ENCODE measurements at places on chromosomes 2 and 18.
A peak's percentile ranks its signal among the peaks of the same experiment; 100 is the strongest.

DNA sequence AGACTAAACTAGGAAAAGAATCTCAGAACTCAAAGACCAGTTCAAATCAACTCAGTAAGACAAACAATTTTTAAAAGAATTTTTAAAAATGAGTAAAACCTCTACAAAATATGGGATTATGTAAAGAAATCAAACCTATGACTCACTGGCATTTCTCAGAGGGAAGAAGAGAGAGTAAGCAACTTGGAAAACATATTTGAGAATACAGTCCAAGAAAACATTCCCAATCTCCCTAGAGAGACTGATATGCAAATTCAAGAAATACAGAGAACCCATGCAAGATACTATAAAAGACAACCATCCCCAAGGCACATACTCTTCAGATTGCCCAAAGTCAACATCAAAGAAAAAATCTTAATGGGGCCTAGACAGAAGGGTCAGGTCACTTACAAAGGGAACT lies 162.7 kb downstream of the WDPCP start:
- no peak for DNase-seq

- DNase-seq = no peak
Observed at GRCh38 chr2:115219296-115219695, 776.9 kb downstream of the DPP10 start.

GRCh38 chr2:239000089-239000488 lies 152.2 kb downstream of the TWIST2 start:
- no peak for DNase-seq

DNA sequence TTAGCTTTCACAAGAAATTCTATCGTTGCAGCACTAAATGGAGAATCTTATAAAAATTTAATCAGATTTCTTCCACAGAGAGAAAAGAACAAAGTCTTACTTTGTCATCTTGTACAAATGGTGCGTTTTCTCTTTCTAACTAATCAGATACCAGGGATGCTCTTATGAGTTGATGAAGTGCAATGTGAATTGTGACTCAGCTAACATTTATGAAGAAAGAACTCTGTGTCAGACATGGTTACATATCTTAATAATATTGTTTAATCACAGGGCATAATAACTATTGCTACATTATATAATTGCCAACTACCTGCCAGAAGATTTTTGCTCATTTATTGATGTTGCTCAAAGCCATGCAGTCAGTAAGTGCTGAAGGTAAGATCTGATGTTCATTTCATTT lies 465.0 kb downstream of the CCDC85A start:
- DNase-seq = no peak

DNA sequence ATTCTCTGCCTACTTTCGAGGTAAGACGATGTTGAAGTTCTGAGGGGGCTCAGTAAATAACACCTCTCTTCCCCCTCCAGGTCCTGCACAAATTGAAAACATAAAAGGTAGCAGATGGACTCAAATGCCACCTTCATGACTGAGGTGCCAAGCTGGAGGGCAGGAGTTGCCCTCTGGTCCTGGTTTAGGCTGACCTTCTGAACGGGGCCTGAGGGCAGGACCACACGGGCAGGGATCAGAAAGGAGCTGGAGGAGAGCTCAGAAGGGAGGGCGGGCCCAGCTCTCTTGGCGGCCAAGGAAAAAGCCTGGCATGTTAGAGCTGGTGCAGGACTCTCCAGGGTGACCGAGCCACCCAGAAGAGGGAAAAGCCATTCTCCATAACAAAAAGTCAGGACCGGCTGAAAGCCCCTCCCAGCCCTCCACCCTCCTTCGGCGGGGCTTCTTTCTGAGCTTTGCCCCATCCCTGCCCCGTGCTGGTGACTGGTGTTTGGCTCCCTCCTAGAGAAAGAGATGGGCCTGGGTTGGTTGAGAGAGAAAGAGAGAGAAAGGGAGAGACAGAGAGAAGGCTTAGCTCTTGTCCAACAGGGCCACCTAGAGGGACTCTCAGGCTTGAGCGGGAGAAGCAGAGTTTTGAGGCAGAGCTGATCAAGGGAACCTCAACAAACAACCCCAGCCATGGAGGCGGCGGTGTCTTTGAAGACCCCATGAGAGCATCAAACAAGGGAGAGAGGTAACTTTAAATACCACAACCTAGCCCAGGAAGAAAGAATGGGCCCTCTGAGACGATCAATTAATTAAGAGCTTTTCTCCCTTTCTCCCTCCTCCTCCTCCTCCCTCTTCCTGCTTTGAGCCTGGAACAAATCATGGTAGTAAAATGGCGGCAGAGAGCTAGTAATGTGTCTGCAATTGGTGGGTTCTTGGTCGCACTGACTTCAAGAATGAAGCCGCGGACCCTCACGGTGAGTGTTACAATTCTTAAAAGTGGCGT lies 50.8 kb downstream of the WIPF1 start:
- DNase-seq = peak; percentile 4

- peak; percentile 91 for DNase-seq
Observed at GRCh38 chr2:27960237-27960912, 69.8 kb downstream of the BABAM2 start.

DNA sequence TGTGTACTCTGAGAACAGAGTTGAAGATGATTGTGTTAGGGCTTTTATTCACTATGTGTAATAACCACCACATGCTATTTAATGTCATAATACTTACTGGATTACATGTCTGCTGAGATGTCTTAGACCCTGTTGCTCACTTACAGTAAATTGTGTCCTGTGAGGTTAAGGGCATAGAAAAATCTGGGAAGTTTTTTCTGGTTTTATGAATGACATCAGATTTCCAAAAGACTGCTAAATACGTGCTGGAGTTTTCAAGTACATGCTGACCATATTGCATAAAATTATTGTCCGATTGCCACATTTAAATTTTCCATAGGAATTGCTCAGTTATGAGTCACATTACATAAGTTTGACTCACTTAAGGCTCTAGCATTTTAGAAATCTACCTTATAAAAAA lies 96.7 kb upstream of the COL5A2 start:
- DNase-seq = peak; percentile 63

- DNase-seq = no peak
Observed at GRCh38 chr2:14587119-14587518, 45.4 kb upstream of the LRATD1 start.

GRCh38 chr2:207015901-207016300 lies 76.6 kb downstream of the CPO start:
- DNase-seq = no peak

- no peak for DNase-seq
Observed at GRCh38 chr2:47719099-47719498, 63.8 kb upstream of the MSH6 start.

DNA sequence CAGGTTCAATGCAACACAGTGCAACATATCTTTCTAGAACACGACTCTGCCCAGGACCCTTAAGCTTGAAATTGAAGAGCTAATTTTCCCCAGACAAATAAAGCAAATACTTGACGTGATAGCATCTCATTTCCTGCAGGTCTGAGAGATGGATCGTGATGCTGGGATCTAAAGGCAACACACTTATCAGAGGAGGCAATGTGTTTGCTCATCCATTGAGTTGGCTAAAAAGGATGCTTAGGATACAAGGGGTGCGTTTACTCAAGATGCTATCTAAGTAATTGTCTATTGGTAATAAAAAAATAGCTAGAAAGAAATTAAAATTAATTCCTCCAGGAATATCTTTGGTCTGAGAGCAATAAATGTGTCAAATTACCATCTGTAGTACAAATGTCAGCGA lies 129.0 kb downstream of the SOCS6 start:
- no peak for DNase-seq

DNA sequence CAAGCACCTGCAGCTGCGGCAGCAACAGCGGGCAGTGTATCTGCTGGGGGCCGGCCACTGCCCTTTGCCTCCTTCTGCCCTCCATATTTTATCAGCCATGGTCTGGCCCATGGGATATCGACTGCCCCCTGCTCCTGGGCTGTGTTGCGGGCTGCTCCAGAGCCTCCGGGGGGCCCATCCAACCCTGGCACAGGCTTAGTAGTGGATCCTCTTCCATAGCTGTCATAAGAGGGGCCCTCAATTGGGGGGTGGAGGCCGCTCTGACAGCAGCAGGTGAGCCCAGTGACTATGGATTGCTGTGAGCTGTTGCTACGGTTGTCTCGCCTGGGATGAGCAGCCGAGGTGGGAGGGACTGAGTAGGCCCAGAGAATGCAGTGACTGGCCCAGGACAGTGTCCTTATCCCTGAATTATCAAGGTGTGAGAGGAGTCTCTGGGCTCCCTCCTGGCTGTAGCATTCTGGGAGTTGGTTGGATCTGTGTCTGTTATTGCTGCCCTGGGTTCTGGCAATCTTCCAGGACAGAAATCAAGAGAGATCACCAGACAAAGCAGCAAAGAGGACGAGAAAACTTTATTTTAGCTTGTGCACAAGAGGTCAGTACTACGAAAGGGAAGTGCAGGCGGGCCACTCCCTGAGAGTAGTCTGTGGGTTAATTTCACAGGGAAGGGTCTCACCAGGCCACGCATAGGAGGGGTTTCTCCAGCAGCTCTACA lies 145.1 kb downstream of the ASB1 start:
- DNase-seq = no peak

DNA sequence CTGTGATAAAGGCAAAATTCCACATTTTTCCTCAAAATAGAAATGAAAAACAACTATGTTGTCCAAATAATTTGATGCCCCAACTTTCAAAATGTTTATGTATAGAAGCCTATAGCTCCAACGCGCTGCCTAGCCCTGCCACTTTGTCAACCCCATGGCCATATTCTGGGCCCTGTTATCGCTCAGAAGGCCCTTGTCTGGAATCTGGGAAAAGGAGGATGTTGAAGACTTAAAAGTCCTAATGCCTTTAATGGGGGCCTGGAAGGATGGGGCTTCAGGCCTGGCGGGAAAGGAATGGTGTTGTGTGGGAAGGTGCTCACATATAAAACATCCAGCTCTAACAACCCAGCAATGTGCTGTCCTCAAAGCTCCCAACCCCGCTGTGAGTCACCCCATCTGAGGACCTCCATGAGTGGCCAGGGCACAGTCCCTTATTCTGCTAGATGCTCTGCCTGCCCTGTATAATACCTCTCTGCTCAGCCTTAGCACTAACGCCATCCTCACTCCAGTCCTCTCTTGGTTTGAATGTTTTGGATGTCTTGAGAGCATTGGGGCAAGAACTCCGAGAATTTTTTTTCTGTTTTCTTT lies 86.0 kb downstream of the ACSL3 start:
- no peak for DNase-seq

DNA sequence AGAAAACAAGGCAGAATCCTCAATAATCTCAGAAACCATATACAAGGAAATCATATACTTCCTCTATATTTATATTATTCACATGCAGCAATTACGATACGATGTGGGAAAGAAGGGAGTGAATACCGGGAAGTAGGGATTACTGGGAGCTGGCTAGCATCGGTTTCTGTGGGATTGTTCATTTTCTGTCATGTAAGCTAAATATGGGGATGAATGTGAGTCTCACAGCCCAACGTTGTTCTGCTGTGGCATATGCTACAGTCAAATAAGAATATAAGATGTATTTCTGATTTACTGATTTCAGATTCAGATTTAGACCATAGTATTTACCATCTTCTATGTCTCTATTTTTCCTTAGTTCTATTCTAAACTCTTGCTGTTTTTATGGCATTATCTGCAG lies 113.6 kb downstream of the EVA1A start:
- DNase-seq = no peak

- DNase-seq = no peak
Observed at GRCh38 chr18:67463829-67464228, 52.7 kb downstream of the DSEL start.

GRCh38 chr18:26865557-26865956 lies at the start of gene AQP4:
Gene AQP4, minus strand, starts transcription at chr18:26865707. Its CDS starts 18 bp downstream, at chr18:26865689.
- no peak for DNase-seq

- no peak for DNase-seq
Observed at GRCh38 chr2:63545023-63545422, 43.3 kb downstream of the WDPCP start.

- no peak for DNase-seq
Observed at GRCh38 chr2:239312741-239313667, 87.8 kb downstream of the HDAC4 start.

DNA sequence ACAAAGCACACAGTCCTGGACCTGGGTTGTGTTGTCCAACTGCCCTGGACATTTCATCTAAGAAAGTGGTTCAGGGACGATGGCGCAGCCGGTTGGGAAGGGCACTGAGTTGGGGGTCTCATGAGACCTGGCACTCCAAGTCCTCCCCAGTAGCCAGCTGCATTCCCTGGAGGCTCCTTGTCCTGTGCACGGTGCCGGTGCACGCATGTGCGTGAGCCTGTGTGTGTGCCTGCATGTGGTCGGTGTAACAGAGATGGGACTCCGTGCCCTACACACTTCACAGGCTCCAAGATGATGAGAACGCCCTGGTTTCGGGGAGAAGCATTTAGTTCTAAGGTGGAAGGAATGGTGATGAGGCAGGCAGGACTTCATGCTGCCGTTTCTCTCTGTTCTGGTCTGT lies 124.9 kb upstream of the PXDN start:
- DNase-seq = no peak

- no peak for DNase-seq
Observed at GRCh38 chr18:3552305-3552704, 102.3 kb downstream of the TGIF1 start.

DNA sequence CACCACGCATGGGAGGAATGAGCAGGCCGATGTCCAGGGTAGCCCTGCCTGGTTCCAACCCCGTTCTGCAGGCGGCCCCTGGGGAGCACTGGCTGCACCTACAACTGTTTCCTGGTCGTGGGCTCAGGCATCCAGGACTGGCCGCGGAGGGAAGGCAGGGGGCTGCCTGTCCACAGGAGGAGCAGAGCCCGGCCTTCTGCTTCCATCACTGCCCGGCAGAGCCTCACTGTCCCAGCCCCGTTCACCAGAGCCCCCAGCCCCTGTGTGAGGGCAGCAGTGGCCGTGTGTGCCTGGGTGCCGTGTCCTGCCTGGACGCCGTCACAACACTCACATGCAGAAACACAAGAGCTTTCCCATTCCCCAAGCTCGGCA lies 56.2 kb downstream of the KCNG2 start:
- no peak for DNase-seq

DNA sequence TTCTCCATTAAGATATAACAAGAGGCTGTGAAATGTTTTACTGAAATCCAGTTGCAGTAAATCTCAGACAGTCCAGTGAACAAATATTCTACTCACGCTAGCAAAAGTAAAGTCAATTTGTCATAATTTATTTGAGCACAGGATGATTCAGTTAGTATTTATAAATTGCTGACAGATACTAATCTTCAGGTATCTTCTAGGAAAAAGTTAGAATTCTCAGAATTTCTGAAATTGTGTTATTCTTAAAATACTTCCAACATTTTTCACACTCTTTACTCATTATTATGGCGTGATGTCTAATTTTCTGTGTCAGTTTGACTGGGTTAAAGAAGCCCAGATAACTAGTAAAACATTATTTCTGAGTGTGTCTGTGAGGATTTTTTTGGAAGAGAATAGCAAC lies 460.2 kb upstream of the ACVR2A start:
- no peak for DNase-seq

- no peak for DNase-seq
Observed at GRCh38 chr2:54422072-54422581, 34.0 kb upstream of the SPTBN1 start.

- no peak for DNase-seq
Observed at GRCh38 chr2:142718576-142719155, 158.8 kb upstream of the KYNU start.

GRCh38 chr2:105943977-105944376 lies 199.3 kb downstream of the NCK2 start:
- no peak for DNase-seq

- no peak for DNase-seq
Observed at GRCh38 chr2:42435628-42436027, 58.2 kb downstream of the KCNG3 start.
